Stimulated activated CD4-positive, alpha-beta T cell treated with anti-CD3 and anti-CD28 coated beads, Interleukin-2, amount 100 ng/mL, for 24 hours (primary cell): ENCODE measurements at places on chromosomes 7 and 10.

GRCh38 chr7:121436688-121437087 lies 40.6 kb upstream of the FAM3C start:
- no peak for DNase-seq

GRCh38 chr10:97512993-97513392 lies 14.3 kb downstream of the UBTD1 start:
- DNase-seq: no peak

DNA sequence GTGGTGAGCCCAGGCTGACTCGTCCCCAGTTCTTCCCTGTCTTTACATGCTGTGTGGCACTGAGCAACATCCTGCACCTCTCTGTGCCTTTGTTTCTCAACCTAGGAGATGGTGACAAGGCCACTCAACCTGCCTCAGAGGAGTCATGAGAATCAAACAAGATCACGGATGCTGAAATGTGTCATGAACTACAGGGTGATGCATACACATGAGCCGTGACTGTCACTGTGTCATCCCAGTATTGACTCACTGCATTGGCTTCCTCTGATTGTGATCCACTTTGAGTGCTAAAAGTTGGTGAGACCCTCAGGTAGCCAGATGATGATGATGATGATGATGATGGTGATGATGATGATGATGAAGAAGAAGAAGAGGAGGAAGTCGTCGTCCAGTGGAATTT lies 11.5 kb downstream of the C10orf71 start:
- DNase-seq: no peak

- DNase-seq: no peak
Measured at GRCh38 chr7:45163692-45164052, 6.1 kb downstream of the RAMP3 start.

- no peak for DNase-seq
Measured at GRCh38 chr7:86158111-86158510, 485.6 kb upstream of the GRM3 start.
